ENCODE measurements at places on chromosomes 7 and 10. TPM values are rescaled to one million over a fixed set of nuclear protein-coding genes. Genes with fewer than 3 reads are reported as not detected.

DNA sequence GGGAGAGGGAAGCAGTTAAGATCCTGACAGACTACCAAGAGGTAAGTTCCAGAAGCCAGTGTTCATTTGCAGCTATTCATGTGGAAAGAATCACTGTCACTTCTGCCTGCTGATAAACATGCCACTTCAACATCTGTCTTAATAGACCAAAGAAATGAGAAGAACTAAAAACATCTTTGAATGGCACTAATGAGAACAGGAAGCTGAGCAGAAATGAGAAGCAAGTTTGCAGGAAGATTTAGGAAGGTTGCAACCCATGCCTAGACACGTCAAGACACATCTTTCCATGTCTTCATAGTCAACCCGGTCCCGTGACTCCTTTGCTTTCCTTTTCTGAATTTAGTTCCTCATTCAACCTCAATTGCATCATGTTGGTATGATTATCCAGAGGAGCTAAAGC lies 180.0 kb downstream of the PDE1C start:
- DNase-seq, result no peak

DNA sequence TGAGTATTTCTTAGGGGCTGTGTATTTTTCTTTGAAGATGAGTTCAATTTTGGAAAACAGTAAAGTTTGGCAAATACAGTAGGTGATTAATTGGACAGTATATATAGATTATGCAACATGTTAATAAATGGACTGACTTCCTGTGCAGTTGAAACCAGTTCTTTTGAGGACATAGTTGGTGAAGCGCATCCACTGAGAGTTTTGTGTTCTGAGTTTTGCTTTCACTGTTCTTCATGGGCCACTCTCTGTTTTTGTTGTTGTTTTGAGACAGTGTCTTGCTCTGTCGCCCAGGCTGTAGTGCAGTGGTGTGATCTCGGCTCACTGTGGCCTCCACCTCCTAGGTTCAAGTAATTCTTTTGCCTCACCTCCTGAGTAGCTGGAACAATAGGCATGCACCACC lies 109.0 kb downstream of the SDHAF3 start:
- DNase-seq, result no peak

GRCh38 chr10:486666-487322 lies 202.7 kb downstream of the DIP2C start:
- no peak for DNase-seq

DNA sequence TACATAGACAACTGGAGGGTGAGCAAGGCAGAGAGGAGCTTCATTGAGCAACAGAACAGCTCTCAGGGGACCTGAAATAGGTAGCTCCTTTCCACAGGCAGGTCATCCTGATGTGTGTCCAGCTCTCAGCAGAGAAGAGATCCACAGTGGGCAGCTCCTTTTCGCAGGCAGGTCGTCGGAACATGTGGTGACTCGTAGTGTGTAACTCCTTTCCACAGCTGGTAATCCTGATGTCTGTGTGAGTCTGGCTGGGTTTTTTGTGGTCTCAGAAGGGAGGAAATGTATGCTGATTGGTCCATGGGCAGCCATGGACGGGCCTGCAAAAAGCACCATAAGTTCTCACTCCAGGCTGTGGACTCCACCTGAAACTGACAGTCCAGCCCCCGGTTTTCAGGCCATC lies 24.4 kb upstream of the TES start:
- DNase-seq, result no peak

DNA sequence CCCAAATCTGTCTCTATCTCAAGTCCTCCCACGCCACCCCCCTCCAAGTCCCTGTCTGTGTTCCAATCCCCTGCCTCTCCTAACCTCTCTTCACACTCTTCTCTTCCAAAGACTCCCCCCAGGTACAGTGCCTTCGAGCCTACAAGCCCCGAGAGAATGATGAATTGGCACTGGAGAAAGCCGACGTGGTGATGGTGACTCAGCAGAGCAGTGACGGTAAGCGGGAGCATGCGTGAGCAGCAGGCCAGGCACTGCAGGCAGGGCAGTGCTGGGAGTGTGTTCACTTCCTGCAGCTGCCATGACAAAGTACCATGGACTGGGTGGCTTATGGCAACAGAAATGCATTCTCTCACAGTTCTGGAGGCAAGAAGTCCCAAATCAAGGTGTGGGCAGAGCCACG lies 23.4 kb downstream of the ARHGEF5 start:
- no peak for DNase-seq

DNA sequence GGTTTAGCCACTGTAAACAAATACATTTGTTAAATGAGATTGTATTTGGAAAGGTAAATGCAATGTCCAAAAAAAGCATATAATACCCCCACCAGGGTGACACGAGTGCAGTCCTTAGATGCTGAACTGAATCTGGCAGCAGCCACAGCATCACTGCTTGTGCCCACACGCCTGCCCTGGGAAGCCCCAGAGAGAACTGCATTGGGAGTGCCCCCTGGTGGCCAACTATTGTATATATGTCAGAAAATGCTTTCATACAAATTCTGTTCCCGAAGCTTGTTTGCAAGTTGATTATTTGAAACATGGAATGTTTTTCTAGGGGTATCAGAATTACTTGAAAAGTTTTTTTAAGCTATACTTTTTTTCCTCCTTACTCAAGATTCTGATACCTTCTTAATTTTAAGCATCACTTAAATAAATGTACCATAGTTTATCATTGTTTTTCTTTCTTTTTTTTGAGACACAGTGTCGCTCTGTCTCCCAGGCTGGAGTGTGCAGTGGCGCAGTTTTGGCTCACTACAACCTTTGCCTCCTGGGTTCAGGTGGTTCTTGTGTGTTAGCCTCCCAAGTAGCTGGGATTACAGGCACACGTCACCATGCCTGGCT lies 50.1 kb downstream of the LANCL2 start:
- DNase-seq, result peak; percentile 51

DNA sequence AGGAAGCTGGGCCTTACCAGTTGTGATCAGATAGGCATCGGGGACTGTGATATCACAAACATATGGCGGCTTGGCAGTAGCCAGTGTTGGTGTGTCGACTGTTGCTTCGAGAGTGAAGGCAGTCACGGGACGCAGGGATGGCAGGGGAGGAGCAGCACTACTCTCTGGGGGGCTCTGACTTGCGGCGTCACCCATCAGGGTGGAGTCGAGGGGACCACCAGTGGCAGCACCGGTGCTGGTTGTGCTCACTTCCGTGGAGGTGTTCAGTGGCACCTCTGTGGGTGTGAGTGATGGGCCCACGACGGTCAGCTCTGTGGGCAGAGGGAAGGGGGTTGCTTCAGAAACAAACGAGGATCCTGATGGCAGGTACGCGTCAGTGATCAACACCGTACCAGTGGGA lies 64.5 kb downstream of the KIAA1549 start:
- DNase-seq, result no peak

- DNase-seq, result no peak
Observed at GRCh38 chr10:124308056-124308645, 110.6 kb downstream of the OAT start.

DNA sequence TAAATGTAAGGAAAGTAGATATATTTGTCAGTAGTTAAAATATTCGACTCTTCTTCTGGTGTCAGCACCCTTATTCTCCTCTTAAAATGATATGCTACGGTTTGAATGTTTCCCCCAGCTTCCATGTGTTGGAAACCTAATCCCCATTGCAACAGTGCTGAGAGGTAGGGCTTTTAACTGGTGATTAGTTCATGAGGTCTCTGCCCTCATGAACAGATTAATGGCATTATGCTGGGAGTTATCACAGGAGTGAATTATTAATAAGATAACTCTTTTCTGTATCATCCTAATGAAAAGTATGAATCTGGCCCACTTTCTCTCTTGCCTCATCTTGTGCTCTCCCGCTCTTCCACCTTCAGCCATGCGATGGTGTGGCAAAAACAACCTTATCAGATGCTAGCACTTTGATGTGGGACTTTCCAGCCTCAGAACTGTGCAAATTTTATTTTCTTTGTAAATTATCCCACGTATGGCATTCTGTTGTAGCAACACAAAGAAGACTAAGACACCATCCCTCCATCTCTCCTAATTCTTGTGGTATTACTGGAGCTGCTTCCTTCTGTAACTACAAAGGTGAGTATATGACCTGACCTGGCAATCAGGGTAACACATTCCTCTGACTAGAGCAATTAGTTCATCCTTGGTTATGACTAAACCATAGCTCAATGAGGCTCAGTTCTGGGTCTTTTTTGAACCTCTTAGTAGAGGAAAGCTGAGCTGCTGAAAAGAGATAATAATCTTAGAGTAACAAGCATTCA lies 171.1 kb upstream of the TMEM196 start:
- no peak for DNase-seq

GRCh38 chr7:108067844-108068243 lies 62.3 kb downstream of the LAMB4 start:
- no peak for DNase-seq

DNA sequence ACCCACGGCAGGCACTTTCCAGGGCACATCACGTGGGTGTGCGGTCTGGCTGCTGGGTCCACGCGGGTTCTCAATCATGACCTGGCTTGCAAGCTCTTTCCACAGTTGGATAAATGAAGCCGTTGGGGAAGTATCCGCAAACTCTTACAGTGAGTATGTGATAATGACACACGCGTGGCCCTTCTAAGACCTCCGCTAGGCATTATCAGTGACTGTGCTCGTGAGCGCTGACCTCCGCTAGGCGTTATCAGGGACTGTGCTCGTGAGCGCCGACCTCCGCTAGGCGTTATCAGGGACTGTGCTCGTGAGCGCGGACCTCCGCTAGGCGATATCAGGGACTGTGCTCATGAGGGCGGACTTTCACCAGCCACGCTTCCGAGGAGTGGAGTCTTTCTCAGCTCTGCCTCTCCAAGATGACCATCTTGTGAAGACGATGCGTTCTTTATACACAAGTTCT lies 107.0 kb downstream of the WDR37 start:
- DNase-seq, result no peak

- no peak for DNase-seq
Observed at GRCh38 chr7:123220396-123220795, 20.6 kb upstream of the SLC13A1 start.

GRCh38 chr7:4166807-4167206 lies 515.3 kb upstream of the FOXK1 start:
- no peak for DNase-seq

GRCh38 chr7:110534241-110534931 lies 556.5 kb upstream of the LRRN3 start:
- DNase-seq, result no peak

- DNase-seq, result no peak
Observed at GRCh38 chr10:132560241-132560731, 22.7 kb downstream of the INPP5A start.

DNA sequence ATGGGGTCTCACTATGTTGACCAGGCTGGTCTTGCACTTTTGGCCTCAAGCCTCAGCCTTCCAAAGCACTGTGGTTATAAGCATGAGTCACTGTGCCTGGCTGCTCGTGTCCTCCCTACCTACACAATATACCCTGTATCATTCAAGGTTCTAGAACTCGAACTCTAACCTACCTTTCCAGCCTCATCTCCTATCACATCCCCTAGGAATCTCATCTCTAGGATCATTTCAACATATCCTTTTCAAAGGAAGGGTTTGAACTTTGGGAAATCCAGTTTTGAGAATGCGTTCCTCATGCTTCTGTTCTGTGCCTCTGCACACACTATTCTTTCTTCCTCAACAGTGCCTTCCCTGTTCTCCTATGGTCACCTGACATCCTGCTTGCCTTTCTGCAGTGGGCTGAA lies 87.8 kb upstream of the RHEB start:
- no peak for DNase-seq

DNA sequence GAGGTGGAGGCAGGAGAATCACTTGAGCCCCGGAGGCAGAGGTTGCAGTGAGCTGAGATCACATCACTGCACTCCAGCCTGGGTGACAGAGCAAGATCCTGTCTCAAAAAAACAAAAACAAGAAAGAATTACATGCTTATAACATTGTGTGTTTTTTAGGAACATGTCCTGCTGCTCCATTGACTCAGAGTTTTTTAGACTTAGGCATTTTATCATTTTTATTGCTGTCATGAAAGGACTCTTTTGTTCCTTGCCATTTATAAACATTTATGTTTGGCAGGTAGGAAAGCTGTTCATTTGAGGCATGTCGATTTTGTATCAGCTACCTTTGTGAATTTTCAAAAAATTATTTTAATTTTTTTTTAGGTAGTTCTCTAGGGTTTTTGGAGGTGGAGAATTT lies 20.3 kb downstream of the COL26A1 start:
- DNase-seq, result no peak

DNA sequence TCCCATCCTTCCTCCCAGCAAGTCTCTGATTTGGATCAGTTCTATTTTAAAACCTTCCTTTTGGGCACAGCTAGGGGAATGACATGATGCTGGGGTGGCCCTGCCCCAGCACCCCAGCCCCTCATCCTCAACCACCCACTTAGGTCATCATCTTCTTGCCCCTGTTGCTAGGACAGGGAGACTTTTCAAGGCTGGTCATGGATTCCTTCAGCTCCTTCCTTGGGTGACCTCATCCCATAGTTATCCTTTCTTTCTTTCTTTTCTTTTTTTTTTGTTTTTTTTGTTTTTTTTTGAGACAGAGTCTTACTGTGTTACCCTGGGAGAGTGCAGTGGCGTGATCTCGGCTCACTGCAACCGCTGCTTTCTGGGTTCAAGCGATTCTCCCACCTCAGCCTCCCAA lies 127.2 kb downstream of the WDFY4 start:
- DNase-seq, result no peak

Gene TMEM176A
- polyA plus RNA-seq, result 84.6 TPM

Gene HMX3
- polyA plus RNA-seq, result not detected

Gene CNOT4
- polyA plus RNA-seq, result 34.6 TPM

Gene STK32C
- polyA plus RNA-seq, result 13.9 TPM

Gene WNT8B
- polyA plus RNA-seq, result 0.92 TPM

Gene MUC12
- polyA plus RNA-seq, result 0.22 TPM

Gene LAMB4
- 3.9 TPM for polyA plus RNA-seq

Gene CYP26C1
- 0.16 TPM for polyA plus RNA-seq

Gene DOCK1
- 64.8 TPM for polyA plus RNA-seq

All from renal cortex interstitium (tissue), 15 donors.